ENCODE measurements at places on chromosomes 16 and 17.

DNA sequence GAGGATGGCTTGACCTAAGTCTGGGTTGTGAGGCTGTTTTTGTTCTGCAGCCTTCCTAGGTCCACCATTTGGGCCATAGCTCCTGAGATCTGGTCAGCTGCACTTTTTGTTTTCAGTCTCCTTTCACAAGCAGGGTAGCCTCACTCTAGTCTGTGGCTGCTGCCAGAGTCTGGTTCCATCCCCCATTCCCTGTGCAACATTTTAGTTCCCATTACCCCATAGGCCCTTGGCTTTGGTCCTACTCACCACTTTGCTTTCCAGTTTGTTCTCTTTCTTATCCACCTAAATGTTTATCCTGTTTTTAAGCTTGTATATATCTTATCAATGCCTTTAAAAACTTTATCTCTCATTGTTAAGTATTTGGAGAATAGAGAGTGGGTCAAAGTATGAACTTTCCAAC lies 6.5 kb upstream of the XYLT2 start:
- DNase-seq, result no peak

- no peak for DNase-seq
These were observed 53.8 kb downstream of the PECAM1 start for GRCh38 chr17:64336760-64337413.

DNA sequence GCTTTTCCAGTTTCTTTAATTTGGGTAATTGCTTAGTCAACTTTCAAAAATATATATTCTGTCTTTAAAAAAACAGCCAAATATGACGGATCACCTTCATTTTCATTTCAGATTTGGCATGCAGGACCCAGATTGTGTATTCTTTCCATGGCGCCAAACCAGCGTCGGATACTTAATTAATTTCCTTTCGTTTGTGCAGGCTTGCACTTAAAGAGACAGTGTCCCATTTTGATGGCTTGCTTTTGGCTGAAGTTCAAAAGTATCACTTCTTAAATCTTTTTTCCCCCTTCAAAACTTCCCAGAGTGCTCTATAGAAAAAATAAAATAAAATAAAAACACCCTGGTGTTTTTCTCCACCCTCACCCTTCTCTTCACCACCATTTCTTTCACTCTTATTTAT lies 394.5 kb upstream of the SOX9 start:
- no peak for DNase-seq

GRCh38 chr17:65850486-65850885 lies 289.0 kb upstream of the AXIN2 start:
- peak; percentile 12 for DNase-seq

DNA sequence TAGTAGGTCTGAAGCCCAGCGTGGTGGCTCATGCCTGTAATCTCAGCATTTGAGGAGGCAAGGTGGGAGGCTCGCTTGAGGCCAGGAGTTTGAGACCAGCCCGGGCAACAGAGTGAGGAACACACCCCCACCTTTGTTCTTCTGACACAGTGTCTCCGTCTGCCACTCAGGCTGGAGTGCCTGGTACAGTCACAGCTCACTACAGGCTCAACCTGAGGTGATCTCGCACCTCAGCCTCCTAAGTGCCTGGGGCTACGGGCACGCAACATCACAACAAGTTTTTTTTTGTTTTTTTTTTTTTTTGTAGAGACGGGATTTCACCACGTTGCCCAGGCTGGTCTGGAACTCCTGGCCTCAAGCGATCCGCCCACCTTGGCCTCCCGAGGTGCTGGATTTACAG lies 6.7 kb upstream of the TLCD3A start:
- no peak for DNase-seq

DNA sequence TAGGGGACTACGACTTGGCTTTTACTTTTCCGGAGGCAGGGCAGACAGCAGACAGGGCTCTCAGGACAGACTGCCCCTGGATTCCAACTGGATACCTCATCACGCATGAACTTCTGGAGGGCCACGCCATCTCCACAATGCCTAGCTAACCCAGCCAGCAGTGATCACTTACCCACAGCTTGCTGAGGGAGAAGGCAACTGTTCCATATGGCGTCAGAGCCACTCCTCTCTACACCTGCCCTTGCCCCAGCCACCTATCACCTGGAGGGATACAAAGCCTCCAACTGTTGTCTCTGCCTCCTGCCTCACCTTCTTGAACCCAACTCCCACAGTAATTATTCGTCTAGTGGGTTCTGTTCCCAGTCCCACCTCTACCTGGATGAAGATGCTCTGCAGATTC lies 8.8 kb downstream of the MYO19 start:
- DNase-seq, result no peak

DNA sequence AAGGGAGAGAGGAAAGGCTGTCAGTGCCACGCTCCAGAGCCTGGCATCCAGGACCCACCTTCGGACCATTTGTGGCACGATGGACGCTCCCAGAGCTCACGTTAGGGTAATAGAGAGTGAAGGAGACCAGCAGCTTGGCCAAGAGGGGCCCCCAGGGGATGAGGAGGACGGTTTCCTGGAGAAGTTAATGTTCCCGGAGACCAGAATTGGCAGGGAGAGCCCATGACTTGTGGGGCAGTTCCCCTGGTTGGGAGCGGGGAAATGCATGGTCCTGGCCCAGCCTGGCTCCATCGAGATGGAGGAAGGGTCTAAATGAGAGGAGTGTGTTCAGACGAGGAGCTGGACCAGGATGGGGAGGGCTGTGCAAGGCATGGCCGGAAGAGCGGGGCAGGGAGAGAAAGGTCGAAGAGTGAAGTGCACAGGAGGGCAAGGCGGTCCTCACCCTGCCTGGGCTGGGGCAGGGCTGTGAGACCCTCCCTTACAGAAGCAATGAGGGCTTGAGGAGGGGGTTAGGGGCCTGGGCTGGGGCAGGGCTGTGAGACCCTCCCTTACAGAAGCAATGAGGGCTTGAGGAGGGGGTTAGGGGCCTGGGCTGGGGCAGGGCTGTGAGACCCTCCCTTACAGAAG lies 2.9 kb upstream of the HIC1 start:
- DNase-seq, result no peak

GRCh38 chr16:89909777-89910716 lies 8.6 kb upstream of the MC1R start:
- peak; percentile 87 for DNase-seq

- DNase-seq, result no peak
These were observed 183.5 kb upstream of the MAF start for GRCh38 chr16:79784007-79784406.

DNA sequence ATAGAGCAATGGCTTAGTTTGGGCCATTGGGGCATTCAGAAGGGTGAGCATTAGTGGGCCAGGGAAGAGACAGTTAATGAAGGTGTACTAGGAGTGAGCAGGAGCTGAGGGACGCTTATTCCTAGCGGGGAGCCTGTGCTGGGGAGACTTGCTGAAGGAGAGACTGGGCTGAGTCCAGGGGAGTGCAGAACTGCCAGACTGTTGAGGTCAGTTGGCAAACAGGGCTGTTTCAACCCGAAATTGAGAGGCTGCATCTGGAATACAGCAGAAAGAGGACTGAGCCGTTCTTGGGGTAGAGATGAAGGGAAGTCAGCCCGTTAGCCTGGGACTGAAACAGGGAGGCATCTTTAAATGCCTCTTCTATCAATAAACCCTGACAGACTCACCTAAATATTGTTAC lies 33.2 kb downstream of the MAP2K6 start:
- no peak for DNase-seq

GRCh38 chr17:17924857-17925250 lies 47.3 kb downstream of the TOM1L2 start:
- no peak for DNase-seq

DNA sequence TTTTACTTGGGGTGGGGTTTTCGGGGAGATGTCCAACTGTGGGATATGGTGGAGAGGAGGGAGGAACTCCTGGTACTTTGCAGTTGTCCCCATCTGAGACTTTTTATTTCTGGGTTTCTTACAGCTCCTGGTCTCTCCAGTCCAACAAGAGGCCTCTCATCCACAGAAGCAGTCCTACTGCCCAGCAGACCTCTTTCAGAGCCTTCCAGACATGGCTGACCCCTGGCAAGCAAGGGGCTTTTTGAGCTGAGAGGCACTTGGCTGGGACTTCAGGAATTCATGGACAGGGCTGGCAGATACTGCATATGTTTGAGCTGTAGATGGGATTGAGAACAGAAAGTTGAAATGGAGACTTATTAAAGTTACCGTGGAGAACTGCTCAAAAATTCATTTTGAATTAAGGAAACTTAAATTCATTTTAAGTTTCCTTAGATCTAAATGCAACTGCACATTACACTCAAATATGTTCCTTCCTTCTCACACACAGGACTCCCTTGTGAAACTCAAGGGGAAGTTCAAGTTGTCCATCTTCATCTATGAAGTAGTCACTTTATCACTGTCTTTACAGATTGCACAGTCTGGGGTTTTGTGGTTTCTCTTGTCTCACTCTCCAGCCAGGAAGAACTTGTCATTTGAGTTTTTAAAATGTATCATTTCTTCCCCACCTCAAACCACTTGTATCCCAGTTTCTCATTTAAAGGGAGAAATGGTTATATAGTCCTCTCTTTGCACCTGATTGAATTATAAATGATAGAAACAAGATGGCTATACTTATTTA lies 1.1 kb downstream of the LASP1NB start:
- peak; percentile 78 for DNase-seq

DNA sequence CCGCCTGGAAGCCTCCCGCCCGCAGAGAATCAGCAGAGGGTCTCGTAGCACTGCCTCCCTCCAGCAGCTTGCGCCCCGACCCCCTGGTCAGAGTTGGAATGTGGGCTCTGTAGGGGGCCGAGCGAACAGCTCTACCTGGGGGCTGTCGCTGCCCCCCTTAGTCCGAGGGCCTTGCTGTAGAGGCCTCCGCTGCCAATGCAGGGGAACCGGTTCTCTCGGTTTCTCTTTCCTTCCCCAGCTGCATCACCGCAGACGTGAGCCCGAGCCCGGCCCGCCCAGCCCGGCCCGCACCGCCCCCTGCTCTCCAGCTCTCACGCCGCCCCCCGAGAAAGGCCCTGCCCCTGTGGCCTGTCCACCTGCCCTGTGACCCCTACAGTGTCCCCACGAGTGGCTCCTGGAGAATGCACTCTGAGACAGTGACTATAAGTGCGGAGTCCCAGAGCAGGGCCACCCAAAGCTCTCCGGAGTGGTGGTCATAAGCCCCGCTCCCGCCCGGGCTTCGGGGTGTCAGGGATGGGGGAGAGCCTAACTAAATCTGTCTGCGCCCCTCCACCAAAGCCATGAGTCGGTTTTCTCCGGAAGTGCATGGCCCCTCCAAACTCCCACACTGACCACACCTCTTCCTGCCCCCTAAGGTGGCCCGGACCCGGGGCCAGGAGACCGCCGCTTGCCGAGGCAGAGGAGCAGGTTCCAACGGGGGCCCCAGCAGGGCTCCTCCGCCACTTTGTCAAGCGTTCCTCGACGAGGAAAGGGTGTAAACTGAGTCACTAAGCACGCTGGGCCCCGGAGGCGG lies 1.7 kb downstream of the ARHGAP27 start:
- no peak for DNase-seq

- DNase-seq, result no peak
These were observed 42.1 kb upstream of the TOB1 start for GRCh38 chr17:50908140-50908859.

GRCh38 chr16:80580109-80580832 lies 39.5 kb downstream of the DYNLRB2 start:
- DNase-seq, result no peak

GRCh38 chr16:89237733-89238132 lies 20.2 kb downstream of the ZNF778 start:
- no peak for DNase-seq

- peak; percentile 72 for DNase-seq
These were observed 7.1 kb downstream of the IGSF6 start for GRCh38 chr16:21645261-21645721.

DNA sequence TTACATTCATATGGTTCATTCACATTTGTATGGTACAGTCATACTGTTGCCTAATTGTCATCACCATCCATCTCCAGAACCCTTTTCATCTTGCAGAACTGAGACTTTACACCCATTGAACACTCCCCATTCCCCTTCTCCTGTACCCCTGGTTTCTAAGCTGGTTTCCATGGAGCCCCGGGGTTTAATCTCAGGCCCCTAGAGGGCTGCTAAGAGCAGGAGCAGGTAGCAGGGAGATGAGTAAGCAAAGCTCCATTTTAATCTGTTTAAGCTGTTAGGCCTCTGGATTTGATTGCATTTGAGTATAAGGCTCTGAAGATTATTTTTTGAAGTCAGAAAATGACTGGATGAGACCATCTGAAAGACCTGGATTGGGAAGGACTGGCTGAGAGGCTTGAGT lies 68.5 kb upstream of the RPL38 start:
- no peak for DNase-seq

- DNase-seq, result no peak
These were observed 1.0 kb downstream of the MED1 start for GRCh38 chr17:39450051-39450450.

DNA sequence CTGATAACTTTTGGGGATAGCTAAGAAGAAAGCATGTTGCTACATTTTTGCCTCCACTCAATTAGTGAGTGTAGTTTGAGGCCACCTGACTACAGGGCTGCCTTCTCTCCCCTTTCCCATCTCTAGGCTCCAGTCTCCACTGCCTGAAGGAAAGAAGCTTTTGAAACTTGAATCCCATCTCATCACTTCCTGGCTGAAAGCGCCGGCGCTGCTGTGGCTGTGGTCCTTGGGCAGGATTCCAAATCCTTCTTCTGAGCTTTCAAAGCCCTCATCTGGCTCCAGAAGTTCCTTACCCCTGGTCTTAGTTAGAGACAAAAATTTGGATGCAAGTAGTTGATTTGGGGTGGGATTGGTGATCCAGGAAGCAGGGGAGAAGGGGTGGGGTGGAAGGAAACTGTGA lies 119.4 kb downstream of the FOXL1 start:
- DNase-seq, result no peak

- DNase-seq, result peak; percentile 89
These were observed at the start of gene MRPL28 for GRCh38 chr16:370443-370842. Gene MRPL28 (minus strand): TSS chr16:370538. CDS start chr16:370218, 320 bp downstream.

- DNase-seq, result no peak
These were observed 54.9 kb downstream of the RAB11FIP4 start for GRCh38 chr17:31446195-31446967.

- no peak for DNase-seq
These were observed 211.9 kb downstream of the GSG1L start for GRCh38 chr16:27851586-27851985.

GRCh38 chr17:27466376-27466742 lies 10.1 kb downstream of the KSR1 start:
- no peak for DNase-seq

DNA sequence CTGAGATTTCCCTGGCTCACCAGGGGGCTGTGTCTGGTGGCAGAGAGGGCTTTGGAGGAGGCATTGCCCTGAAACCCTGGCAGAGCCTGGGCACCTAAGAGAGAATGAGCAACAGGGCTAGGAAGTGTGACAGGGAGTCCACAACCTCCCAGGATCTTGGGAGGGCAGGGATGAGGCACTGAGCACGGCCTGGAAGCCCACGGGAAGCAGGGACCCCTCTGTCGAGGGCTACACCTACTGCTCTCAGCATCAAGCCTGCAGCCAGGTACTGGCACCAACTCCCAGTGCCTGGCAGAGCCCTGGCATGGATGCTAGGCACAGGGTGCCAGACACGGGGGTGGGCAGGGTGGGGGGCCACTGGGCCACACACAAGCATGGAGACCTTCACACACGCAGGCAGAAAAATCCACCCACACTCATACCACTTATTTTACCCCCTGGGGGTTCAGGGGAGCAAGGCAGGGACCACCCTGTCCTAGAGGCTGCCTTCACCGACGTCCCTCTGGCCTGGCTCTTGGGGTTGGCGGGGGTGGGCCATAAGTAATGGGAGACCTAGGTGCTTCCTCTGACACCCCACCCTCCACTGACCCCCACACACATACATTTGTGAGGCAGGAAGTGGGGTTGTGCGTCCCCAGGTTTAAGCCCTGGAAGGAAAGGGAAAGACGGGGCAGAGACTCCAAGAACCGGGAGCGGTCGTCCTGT lies 970 bp upstream of the HSD11B2 start:
- no peak for DNase-seq

- DNase-seq, result no peak
These were observed 34.4 kb downstream of the PIPOX start for GRCh38 chr17:29077320-29077719.

GRCh38 chr16:86668136-86668910 lies 90.0 kb downstream of the FOXL1 start:
- no peak for DNase-seq
